ENCODE measurements at places on chromosomes 11 and 22.

GRCh38 chr11:16859651-16860050 is 121.2 kb downstream of the C11orf58 start:
- H3K4me1 ChIP-seq, result peaks cover 3% of the 10 kb centered on the region
- no peak for DNase-seq
- H3K4me3 ChIP-seq, result no peak overlapping the region
- no peaks in the 10 kb centered on the region for H3K36me3 ChIP-seq
- no peak overlapping the region for H3K27ac ChIP-seq
- H3K27me3 ChIP-seq, result no peaks in the 10 kb centered on the region

GRCh38 chr22:42902875-42903510 is 45.9 kb upstream of the ARFGAP3 start:
- H3K27me3 ChIP-seq, result no peaks in the 10 kb centered on the region
- H3K27ac ChIP-seq, result no peak overlapping the region
- H3K4me1 ChIP-seq, result no peaks in the 10 kb centered on the region
- no peaks in the 10 kb centered on the region for H3K36me3 ChIP-seq
- H3K4me3 ChIP-seq, result no peak overlapping the region
- no peak for DNase-seq

DNA sequence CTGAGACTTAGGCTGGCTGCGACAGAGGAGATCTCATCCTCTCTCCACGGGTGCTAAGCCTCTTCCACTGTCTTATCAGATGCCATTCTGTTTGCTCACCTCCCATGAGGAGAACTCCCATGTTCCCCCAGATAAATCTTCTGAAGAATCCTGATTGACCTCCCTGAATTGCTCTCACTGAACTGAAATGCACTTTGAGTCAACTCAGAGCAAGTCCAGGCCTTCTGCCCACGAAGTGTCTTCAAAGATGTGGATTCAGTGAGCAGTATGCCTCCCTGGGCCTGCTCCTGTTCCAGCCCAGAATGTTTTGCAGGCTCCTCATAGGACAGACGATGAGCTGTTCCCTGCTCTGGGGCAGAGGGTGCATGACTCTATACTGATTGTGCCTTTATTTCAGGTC is 17.4 kb downstream of the TUB start:
- DNase-seq, result peak; percentile 35
- no peaks in the 10 kb centered on the region for H3K36me3 ChIP-seq
- H3K4me3 ChIP-seq, result no peak overlapping the region
- no peaks in the 10 kb centered on the region for H3K4me1 ChIP-seq

GRCh38 chr11:7572001-7572712 is 58.4 kb downstream of the PPFIBP2 start:
- H3K27me3 ChIP-seq, result peaks cover 7% of the 10 kb centered on the region
- no peaks in the 10 kb centered on the region for H3K36me3 ChIP-seq
- peaks cover 18% of the 10 kb centered on the region for H3K4me1 ChIP-seq
- no peak for DNase-seq
- no peak overlapping the region for H3K4me3 ChIP-seq

GRCh38 chr11:35160246-35160824 is 21.4 kb downstream of the CD44 start:
- no peak for DNase-seq
- peak overlapping the region; percentile 11 for H3K27ac ChIP-seq
- peaks cover 42% of the 10 kb centered on the region for H3K36me3 ChIP-seq
- H3K27me3 ChIP-seq, result no peaks in the 10 kb centered on the region
- H3K4me1 ChIP-seq, result peaks cover 94% of the 10 kb centered on the region
- no peak overlapping the region for H3K4me3 ChIP-seq

GRCh38 chr22:36075724-36076123 is 47.1 kb upstream of the RBFOX2 start:
- no peaks in the 10 kb centered on the region for H3K36me3 ChIP-seq
- no peak overlapping the region for H3K27ac ChIP-seq
- DNase-seq, result no peak
- no peak overlapping the region for H3K4me3 ChIP-seq

DNA sequence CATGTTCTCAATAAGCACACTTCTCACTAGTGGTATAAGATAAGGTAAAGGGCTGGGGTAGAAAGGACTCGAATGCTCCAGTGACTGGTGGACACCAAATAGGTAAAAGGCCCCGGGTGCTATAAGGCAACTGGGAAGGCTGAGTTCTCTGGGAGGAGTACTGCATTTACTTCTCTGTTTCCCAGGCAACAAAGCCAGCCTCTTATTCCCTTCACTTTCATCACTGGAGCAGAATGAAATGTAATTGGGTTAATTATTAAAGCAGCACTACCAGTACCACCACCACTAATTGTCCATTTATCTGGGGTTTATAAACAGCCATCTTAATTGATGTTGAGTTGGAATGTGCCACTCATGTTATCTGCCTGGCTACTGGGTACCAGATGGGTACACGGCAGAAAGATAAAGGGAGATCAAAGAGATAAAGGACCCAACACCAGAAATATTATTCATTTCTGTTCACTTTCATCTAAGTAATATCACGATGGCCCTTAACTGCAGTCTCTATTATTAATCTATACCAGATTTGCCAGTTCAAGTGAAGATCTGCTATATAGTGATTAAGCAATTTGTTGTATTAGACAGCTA is 94.4 kb upstream of the CHRM4 start:
- H3K36me3 ChIP-seq, result no peaks in the 10 kb centered on the region
- no peak overlapping the region for H3K27ac ChIP-seq
- peaks cover 2% of the 10 kb centered on the region for H3K4me1 ChIP-seq
- H3K4me3 ChIP-seq, result no peak overlapping the region
- H3K27me3 ChIP-seq, result no peaks in the 10 kb centered on the region

DNA sequence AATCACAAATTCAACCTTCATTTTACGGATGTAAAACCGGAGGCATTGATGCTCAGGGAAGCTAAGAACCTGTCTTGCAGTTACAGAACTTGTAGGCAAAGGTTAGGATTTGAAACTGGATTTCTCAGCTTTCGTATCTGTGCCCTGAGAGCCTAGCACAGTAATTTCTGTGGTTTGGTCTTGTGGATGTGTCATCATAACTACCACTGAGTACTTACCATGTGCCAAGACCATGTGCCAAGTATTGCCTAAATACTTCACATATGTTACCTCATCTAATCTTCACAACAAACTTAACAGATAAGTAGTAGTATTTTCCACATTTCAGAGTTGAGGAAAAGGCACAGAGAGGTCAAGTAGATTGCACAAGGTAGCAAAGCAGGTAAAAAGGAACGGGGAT is 140.7 kb downstream of the NXPE2 start:
- no peak overlapping the region for H3K27ac ChIP-seq
- no peaks in the 10 kb centered on the region for H3K36me3 ChIP-seq
- DNase-seq, result no peak
- no peak overlapping the region for H3K4me3 ChIP-seq
- no peaks in the 10 kb centered on the region for H3K4me1 ChIP-seq

DNA sequence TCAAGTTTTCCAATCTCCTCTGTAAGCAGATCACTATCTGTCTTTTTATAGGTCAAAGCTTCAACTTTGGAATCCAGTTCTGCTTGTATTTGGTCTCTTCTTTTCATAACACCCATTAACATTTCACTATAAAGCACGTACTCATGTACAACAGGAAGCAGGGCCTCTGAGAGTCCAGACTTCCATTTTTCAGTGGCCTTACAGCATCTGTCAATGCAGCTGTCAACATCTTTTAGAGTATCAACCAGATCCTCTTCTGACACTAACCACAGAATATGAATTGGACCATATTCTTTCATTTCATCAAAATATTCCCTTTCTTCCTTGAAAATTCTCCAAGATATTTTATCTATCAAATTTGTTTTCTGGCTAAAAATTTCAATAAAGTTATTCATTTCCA is 24.7 kb upstream of the SLN start:
- no peak for DNase-seq
- peaks cover 59% of the 10 kb centered on the region for H3K27me3 ChIP-seq
- no peaks in the 10 kb centered on the region for H3K36me3 ChIP-seq
- no peak overlapping the region for H3K4me3 ChIP-seq

- DNase-seq, result no peak
- no peak overlapping the region for H3K27ac ChIP-seq
- H3K4me3 ChIP-seq, result peak overlapping the region; percentile 62
- H3K4me1 ChIP-seq, result peaks cover 3% of the 10 kb centered on the region
- H3K27me3 ChIP-seq, result peaks cover 13% of the 10 kb centered on the region
- no peaks in the 10 kb centered on the region for H3K36me3 ChIP-seq
These were observed 203.7 kb downstream of the GRIK4 start for GRCh38 chr11:120715239-120715638.

DNA sequence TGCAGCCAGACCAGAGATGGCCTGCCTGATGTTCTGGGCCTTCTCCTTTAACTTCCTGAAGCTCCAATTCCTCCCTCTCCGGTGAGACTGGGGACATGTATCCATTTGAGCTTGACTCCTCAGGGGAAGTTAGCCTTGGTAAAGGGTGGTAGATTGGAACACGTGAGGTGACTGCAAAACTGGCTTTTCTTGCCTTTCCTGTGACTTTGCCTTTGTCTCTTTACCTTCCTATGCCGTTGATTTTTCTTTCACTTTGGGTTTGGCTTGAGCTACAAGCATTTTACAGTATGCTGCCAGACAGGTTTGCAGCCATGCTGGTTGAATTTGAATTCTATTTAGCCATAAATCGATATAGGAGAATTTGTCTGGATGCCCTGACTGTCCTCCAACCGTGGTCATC is 16.8 kb upstream of the GLYATL1 start:
- no peaks in the 10 kb centered on the region for H3K36me3 ChIP-seq
- no peak overlapping the region for H3K4me3 ChIP-seq
- peaks cover 5% of the 10 kb centered on the region for H3K4me1 ChIP-seq

- DNase-seq, result no peak
- peaks cover 5% of the 10 kb centered on the region for H3K4me1 ChIP-seq
- H3K27me3 ChIP-seq, result no peaks in the 10 kb centered on the region
- H3K27ac ChIP-seq, result no peak overlapping the region
These were observed 68.6 kb downstream of the CDKN1C start for GRCh38 chr11:2816941-2817421.

GRCh38 chr22:41883400-41883799 is 31.5 kb downstream of the SHISA8 start:
- H3K4me1 ChIP-seq, result no peaks in the 10 kb centered on the region
- H3K36me3 ChIP-seq, result peaks cover 69% of the 10 kb centered on the region
- no peaks in the 10 kb centered on the region for H3K27me3 ChIP-seq
- DNase-seq, result no peak

DNA sequence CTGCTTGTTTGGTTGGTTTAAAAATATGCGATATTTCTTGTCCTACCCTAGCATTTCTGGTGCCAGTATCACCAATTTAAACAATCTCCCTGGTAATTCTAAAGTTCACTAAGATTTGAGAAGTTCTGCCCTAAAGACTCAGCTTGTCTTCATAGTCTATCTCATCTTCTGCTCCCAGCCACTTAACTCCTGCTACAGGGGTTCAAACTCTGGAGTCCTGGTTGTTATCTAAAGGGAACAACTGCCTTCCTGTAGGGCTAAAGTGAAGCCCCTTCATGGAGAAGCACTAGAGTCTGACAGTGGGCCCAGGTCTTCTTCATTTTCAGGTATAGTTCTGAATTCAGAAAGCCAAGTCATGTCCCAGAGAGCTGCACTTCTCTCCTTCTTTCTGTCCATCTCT is 73.2 kb downstream of the CTNND1 start:
- no peaks in the 10 kb centered on the region for H3K36me3 ChIP-seq
- H3K27ac ChIP-seq, result no peak overlapping the region
- H3K4me1 ChIP-seq, result no peaks in the 10 kb centered on the region
- no peak overlapping the region for H3K4me3 ChIP-seq

GRCh38 chr22:31489632-31490495 is at the start of gene EIF4ENIF1:
TSS of gene EIF4ENIF1 (minus strand) at chr22:31489842. CDS start at chr22:31488718, 1,124 bp downstream.
- no peaks in the 10 kb centered on the region for H3K27me3 ChIP-seq
- H3K27ac ChIP-seq, result peak within 1 kb of the TSS; percentile 99
- peaks cover 21% of the 10 kb centered on the region for H3K36me3 ChIP-seq
- peak; percentile 86 for DNase-seq
- H3K4me1 ChIP-seq, result peaks cover 45% of the 10 kb centered on the region

GRCh38 chr22:20275836-20276235 is 7.7 kb upstream of the RTN4R start:
- H3K4me3 ChIP-seq, result no peak overlapping the region
- no peak overlapping the region for H3K27ac ChIP-seq
- peaks cover 2% of the 10 kb centered on the region for H3K4me1 ChIP-seq
- no peak for DNase-seq
- no peaks in the 10 kb centered on the region for H3K27me3 ChIP-seq

DNA sequence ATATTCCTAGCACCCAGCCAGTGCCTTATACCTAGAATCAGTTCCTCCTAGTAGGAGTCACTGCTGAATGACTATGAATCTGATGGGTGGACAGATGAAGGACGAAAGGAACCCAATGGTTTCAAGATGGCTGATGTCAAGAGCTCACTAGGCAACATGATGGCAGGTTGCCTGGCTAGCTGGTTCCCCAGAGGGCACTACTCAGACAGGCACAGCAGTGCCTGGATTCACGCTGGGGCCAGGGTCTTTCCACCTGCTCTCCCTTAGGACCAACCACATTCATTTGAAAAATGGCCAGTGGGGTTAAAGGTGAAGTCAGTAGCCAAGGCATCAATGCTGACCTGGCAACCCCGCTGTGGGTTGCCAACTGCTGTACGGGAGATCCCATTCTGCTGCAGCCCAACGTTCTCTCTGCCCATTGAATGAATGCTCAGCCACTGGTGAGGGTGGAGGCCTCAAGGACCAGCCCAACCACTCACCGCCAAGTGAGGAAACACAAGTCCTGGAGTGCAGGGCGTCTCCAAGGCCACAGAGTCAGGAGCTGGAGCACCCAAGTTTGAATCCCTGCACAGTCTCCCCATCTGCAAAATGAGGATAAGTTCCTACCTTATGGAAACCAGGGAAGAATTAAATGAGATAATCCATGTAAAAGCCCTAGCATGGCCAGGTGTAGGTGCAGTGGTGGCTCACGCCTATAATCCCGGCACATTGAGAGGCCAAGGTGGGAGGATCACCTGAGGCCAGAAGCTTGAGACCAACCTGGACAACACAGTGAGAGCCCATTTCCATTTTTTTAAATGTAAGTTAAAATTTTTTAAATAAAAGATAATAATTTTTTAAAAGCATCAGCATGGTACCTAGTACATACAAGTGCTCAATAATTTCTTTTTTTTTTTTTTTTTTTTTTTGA is 12.4 kb downstream of the MYH9 start:
- DNase-seq, result no peak
- H3K27ac ChIP-seq, result peak overlapping the region; percentile 87
- no peaks in the 10 kb centered on the region for H3K27me3 ChIP-seq
- peaks cover 67% of the 10 kb centered on the region for H3K36me3 ChIP-seq
- H3K4me3 ChIP-seq, result peak overlapping the region; percentile 35
- H3K4me1 ChIP-seq, result peaks cover 96% of the 10 kb centered on the region

- no peaks in the 10 kb centered on the region for H3K27me3 ChIP-seq
- no peaks in the 10 kb centered on the region for H3K4me1 ChIP-seq
- H3K36me3 ChIP-seq, result no peaks in the 10 kb centered on the region
- no peak overlapping the region for H3K27ac ChIP-seq
- DNase-seq, result no peak
These were observed 380.3 kb downstream of the AASDHPPT start for GRCh38 chr11:106457727-106458126.

DNA sequence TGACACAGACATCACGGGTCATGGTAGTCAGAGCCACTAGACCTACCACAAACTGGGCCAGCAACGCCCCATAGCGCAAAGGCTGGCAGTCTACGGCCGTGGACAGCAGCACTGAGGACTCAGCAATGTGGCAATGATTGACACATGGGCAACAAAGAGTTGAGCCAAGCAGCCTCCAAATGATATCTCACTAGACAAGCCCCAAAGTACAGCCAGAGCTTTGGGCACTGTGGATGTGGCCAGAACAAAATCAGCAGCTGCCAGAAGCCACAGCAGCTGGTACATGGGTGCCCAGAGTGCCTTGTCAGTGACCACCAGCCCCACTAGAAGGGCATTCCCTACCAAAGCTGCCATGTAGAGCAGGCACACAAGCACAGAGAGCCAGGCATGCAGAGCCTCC is 11.2 kb upstream of the UBQLNL start:
- no peak overlapping the region for H3K27ac ChIP-seq
- peaks cover 2% of the 10 kb centered on the region for H3K27me3 ChIP-seq
- DNase-seq, result no peak
- no peaks in the 10 kb centered on the region for H3K4me1 ChIP-seq
